ENCODE measurements at places on chromosomes 5 and 9. TPM values are rescaled to one million over a fixed set of nuclear protein-coding genes. Genes with fewer than 3 reads are reported as not detected.

Gene HTR1A
- total RNA-seq = not detected

Gene DROSHA
- total RNA-seq = 66.7 TPM

Gene FRMPD1
- not detected for total RNA-seq

Gene ANKRD18B
- total RNA-seq = not detected

Gene ROR2
- 0.08 TPM for total RNA-seq
